ENCODE measurements at places on chromosomes 2 and 18. TPM values are rescaled to one million over a fixed set of nuclear protein-coding genes. Genes with fewer than 3 reads are reported as not detected.

The TSPYL6 gene
- total RNA-seq: not detected

The RIOK3 gene
- 82.3 TPM for total RNA-seq

The OTOF gene
- under 0.01 TPM for total RNA-seq

The CCBE1 gene
- total RNA-seq: 1.0 TPM

The NAT8 gene
- not detected for total RNA-seq

The CAPN10 gene
- 27.0 TPM for total RNA-seq

The IGFBP5 gene
- 0.40 TPM for total RNA-seq

The ANKRD39 gene
- 9.1 TPM for total RNA-seq

The SLC40A1 gene
- 34.2 TPM for total RNA-seq

The LTBP1 gene
- 9.5 TPM for total RNA-seq

The ANKRD29 gene
- total RNA-seq: 0.27 TPM

The ELOA2 gene
- not detected for total RNA-seq

The SF3B6 gene
- 206 TPM for total RNA-seq

The CYTIP gene
- 0.13 TPM for total RNA-seq

The ERMN gene
- total RNA-seq: not detected

The VWA3B gene
- not detected for total RNA-seq
